ENCODE measurements at places on chromosomes 2 and 18.

- H3K4me1 ChIP-seq: no peaks in the 10 kb centered on the region
- no peaks in the 10 kb centered on the region for H3K36me3 ChIP-seq
- no peaks in the 10 kb centered on the region for H3K27me3 ChIP-seq
- no peak overlapping the region for H3K4me3 ChIP-seq
Measured at GRCh38 chr18:40957533-40958070, 997.4 kb upstream of the PIK3C3 start.

DNA sequence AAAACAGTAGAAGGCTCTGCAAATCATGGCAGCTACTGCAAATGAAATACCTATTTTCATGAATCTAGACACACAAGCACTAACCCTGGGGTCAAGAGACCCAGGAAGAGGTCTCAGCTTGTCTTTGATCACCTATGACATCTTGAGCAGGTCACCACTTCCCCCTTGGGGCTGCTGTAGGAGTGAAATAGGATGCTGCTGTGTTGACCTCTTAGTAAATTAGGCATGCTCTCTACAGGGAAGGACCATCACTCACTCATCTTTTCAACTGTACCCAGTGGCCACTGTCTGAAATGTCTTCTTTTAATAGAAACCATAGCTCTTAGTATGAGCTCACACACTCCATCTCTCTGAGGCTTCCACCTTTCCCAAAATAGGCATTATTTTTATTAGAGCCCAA is 83.8 kb downstream of the NCK2 start:
- H3K27me3 ChIP-seq: no peaks in the 10 kb centered on the region
- no peaks in the 10 kb centered on the region for H3K4me1 ChIP-seq
- H3K27ac ChIP-seq: no peak overlapping the region
- DNase-seq: no peak

DNA sequence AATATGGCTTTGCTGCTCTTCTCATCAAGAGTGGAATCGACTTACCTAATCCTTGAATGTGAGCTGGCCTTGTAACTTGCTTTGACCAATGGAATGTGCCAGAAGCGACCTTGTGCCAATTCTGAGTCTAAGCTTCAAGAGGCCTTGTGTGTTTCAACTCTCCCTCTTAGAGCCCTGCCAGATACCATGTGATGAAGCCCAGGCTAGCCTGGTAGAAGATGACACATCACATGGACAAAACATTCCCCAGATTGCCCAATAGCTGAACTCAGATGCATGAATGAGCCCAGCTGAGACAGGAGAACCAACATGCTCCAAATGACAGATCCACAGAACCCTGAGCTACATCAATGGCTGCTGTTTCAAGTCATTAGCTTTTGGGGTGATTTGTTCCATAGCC is 4.2 kb upstream of the KLHL14 start:
- peaks cover 3% of the 10 kb centered on the region for H3K4me1 ChIP-seq
- no peak overlapping the region for H3K4me3 ChIP-seq
- peaks cover 15% of the 10 kb centered on the region for H3K27me3 ChIP-seq
- no peaks in the 10 kb centered on the region for H3K36me3 ChIP-seq
- peak; percentile 71 for DNase-seq

DNA sequence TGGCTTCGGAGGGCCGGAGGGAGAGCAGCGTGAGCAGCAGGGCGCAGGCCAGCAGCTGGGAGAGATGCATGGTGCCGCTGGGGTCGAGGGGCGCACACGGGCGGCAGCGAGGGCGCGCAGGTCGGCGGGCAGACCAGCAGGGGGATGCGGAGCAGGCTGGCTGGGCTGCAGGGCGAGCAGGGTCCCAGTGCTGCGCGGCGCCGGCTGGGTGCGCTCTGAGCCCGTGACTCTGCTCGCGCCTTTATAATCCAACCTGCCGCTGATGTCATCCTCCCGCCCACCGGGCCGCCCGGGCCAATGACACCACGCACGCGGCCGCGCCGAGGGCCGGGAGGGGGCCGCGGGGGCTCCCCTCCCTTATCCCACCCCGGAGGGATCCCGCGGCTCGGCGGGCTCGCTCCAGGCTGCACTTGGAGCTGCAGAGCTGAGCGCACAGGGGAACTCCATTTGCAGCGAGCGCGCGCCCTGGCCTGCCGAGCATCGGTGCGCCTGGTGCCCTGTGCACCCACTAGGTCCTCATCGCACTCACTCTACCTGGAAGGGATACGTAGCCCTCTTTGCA is at the start of gene NPPC:
TSS of gene NPPC (minus strand) at position 217 of the 562 bp plus-strand sequence. CDS start at position 70, 147 bp downstream.
- peaks cover 83% of the 10 kb centered on the region for H3K27me3 ChIP-seq
- no peaks in the 10 kb centered on the region for H3K36me3 ChIP-seq
- DNase-seq: peak; percentile 46
- peak within 1 kb of the TSS; percentile 70 for H3K4me3 ChIP-seq
- peaks cover 29% of the 10 kb centered on the region for H3K4me1 ChIP-seq

DNA sequence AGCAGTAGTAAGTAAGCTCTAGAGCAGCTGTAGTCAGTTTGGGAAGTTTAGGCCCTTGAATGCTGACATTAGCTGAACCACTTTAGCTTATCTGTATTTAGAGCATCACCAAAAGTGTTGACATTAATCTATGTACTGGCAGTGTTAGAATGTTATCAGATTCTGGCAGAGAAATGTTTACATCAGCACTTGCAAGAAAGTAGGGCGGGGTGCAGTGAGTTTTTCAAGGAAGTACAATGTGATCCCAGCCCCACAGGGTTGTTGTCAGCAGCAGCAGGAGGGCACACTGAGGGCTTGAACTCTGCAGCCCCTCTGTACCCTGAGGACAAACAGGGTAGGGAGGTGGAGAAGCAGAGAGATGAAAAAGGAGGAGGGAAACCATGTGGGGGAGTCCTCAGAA is 35.5 kb upstream of the RMP24 start:
- no peak overlapping the region for H3K4me3 ChIP-seq
- DNase-seq: no peak
- no peak overlapping the region for H3K27ac ChIP-seq
- H3K27me3 ChIP-seq: peaks cover under 1% of the 10 kb centered on the region
- H3K4me1 ChIP-seq: peaks cover 8% of the 10 kb centered on the region

DNA sequence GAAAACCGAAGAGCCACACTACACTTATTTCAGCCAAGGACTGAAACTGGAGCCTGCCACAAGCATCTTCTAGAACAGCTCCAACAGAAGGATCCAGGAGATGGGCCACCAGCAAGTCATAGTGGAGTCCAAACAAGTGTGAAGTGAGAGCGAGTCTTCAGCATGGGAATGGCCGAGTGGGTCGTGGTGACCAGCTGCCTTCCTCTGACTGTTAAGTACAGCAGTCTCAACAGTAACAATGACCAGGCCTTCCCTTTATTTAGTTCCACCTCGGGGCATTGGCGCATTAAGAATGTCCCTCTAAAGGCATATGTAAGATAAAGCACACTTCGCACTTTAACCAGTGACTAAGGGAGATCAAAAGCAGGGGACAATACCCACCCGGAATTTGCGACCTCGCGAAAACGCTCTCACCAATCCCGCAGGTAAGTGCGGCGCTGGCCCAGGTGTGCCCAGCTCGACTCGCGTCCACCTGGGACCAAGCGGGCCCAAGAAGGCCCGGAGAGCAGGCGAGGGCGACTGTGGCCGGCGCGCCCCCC is 1.1 kb downstream of the L3MBTL4 start:
- H3K36me3 ChIP-seq: peaks cover 5% of the 10 kb centered on the region
- no peak for DNase-seq
- peak overlapping the region; percentile 78 for H3K4me3 ChIP-seq
- H3K4me1 ChIP-seq: peaks cover 12% of the 10 kb centered on the region
- peaks cover 45% of the 10 kb centered on the region for H3K27me3 ChIP-seq

DNA sequence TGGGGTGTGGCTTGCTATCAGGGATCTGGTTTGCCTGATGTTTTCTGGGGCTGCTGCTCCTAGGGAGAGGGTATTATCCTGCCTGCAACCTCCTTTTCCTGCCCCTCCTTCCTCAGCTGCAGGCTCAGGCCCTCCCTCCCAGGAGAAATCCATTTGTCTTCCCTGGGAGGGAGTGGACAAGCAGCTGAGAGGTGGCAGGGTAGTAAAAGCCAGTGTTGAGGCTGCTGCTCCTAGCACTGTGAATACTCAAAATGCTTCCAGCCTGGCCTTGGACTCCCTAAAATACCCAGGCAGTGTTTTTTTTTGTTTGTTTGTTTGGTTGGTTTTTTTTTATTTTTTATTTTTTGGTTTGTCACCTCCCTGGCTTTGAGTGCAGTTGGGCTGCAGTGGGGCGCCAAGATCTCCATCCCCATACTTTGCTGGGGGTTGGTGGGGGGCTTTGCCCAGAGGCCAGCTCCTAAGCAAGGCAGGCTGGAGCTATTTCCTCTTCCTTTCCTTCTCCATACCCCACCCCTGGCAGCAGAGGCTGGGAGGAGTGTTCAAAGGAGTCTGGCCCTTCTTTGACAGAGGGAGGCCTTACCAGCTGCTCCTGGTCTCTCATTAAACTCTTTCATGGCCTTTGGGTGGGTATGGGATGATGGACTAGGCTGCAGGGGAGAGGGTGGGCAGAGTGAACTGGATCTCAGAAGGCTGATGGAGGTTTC is 13.6 kb downstream of the HOXD3 start:
- no peak overlapping the region for H3K4me3 ChIP-seq
- no peak overlapping the region for H3K27ac ChIP-seq
- H3K27me3 ChIP-seq: no peaks in the 10 kb centered on the region
- H3K36me3 ChIP-seq: no peaks in the 10 kb centered on the region

GRCh38 chr2:176130147-176130956 is 847 bp downstream of the HOXD8 start:
- H3K4me1 ChIP-seq: peaks cover 20% of the 10 kb centered on the region
- H3K27me3 ChIP-seq: peaks cover 71% of the 10 kb centered on the region
- H3K36me3 ChIP-seq: no peaks in the 10 kb centered on the region
- peak overlapping the region; percentile 67 for H3K4me3 ChIP-seq
- peak; percentile 34 for DNase-seq
- no peak overlapping the region for H3K27ac ChIP-seq

DNA sequence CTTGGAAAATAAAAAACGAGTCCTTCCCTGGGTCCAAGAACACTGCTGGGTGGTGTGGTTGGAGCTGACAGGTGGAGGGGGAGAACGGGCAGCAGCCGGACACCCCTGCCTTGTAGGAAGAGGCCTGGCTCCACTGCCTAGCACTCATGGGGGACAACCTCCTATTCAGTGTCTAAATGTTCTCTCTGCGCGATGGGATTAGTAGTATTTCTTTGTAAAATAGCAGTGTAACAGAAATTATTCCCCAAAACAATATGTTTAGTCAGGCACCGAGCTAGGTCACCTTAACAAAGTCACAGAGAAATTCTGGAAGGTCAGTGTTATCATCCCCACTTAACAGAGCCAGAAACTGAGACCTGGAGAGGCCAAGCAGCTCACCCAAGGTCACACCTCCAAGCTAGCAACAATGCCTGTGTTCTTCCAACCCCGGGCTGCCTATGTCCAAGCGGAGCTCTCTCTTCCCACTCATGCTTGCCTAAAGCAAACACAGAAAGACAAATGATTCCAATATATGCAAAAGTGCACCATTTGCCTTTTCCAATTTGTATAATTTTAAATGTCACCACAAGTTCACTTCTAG is 68.0 kb downstream of the STEAP3 start:
- H3K27me3 ChIP-seq: no peaks in the 10 kb centered on the region
- H3K36me3 ChIP-seq: no peaks in the 10 kb centered on the region
- no peak for DNase-seq
- no peak overlapping the region for H3K27ac ChIP-seq
- H3K4me3 ChIP-seq: no peak overlapping the region

GRCh38 chr2:173940208-173941020 is 24.8 kb downstream of the SP3 start:
- no peak overlapping the region for H3K27ac ChIP-seq
- peaks cover 34% of the 10 kb centered on the region for H3K36me3 ChIP-seq
- peaks cover 8% of the 10 kb centered on the region for H3K4me1 ChIP-seq

- peaks cover 1% of the 10 kb centered on the region for H3K4me1 ChIP-seq
- H3K27me3 ChIP-seq: peaks cover 11% of the 10 kb centered on the region
- H3K27ac ChIP-seq: no peak overlapping the region
- no peak for DNase-seq
Measured at GRCh38 chr2:84674586-84674985, 158.3 kb downstream of the DNAH6 start.

DNA sequence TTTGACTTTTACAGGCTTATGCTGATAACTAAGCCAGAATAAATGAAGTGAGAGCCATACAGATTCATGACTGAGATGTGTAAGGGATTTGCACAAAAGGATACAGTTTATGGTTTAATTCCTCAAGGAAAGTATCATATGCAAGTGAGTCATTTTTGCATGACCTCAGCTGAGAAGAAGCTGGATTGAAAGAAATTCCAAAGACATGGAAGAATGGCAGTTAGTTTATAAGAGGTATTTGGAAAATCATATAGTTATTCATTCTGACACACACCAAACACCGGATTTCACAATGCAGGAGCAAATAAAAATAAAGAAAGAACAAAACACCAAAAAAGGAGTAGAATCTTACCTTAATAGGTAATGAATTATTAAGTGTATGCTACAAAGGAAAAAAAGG is 83.2 kb upstream of the RND3 start:
- peak overlapping the region; percentile 73 for H3K27ac ChIP-seq
- no peaks in the 10 kb centered on the region for H3K36me3 ChIP-seq
- H3K4me1 ChIP-seq: peaks cover 1% of the 10 kb centered on the region
- peak; percentile 85 for DNase-seq
- no peak overlapping the region for H3K4me3 ChIP-seq

DNA sequence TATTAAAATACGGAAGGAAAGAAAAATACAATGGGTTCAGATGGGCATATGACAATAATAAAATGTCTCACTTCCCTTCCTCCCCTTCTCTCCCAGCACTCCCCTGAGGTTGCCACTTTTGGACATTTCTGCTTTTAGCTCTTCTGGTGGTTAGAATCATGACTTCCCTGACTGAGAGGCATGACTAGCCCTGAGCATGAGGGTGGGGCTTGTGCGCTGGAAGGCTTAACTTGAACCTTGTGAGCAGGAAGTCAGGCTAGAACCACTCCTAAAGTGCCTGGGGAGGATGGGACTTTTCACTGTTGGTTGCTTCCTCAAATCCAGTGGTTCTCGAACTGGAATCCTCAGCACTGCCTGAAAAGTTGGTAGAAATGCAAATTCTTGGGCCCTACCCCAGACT is 19.7 kb upstream of the ARHGAP25 start:
- H3K4me3 ChIP-seq: peak overlapping the region; percentile 1
- peaks cover 8% of the 10 kb centered on the region for H3K27me3 ChIP-seq
- no peak for DNase-seq
- H3K36me3 ChIP-seq: no peaks in the 10 kb centered on the region

DNA sequence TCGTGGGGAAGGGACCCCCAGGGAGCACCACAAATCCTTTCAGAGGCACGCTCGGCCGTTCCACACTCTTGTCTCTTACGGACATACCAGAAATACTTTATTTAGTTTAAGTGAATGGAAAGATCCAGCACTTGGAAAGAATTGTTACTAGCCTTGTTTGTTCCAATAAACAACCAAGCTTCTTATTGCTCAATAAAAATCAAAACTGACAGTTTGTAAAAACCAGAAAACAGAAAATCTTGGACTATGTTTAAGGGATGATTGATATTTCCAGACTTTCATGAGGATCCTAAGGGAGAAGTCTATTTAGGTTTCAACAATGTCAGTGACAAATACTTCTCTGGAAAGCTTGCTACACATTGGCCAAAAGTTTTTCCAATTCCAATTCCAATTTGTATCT is 31.6 kb upstream of the CCBE1 start:
- no peaks in the 10 kb centered on the region for H3K27me3 ChIP-seq
- H3K4me3 ChIP-seq: no peak overlapping the region
- no peak overlapping the region for H3K27ac ChIP-seq
- no peak for DNase-seq

GRCh38 chr2:98729652-98730051 is 1.3 kb downstream of the MGAT4A start:
- H3K36me3 ChIP-seq: no peaks in the 10 kb centered on the region
- H3K4me3 ChIP-seq: peak overlapping the region; percentile 72
- peaks cover 11% of the 10 kb centered on the region for H3K4me1 ChIP-seq
- peaks cover 56% of the 10 kb centered on the region for H3K27me3 ChIP-seq

Data from mesenchymal stem cell (in vitro differentiated cells and primary cell).